ENCODE measurements at places on chromosomes 3 and 15. TPM values are rescaled to one million over a fixed set of nuclear protein-coding genes. Genes with fewer than 3 reads are reported as not detected.

PSMA4 gene
- 115 TPM for total RNA-seq

TLNRD1 gene
- total RNA-seq: 27.7 TPM

CSPG5 gene
- total RNA-seq: 1.2 TPM

ASB14 gene
- not detected for total RNA-seq

MAP1A gene
- total RNA-seq: 30.0 TPM

SERPINI2 gene
- not detected for total RNA-seq

THPO gene
- total RNA-seq: 0.83 TPM

A4GNT gene
- not detected for total RNA-seq

WNT5A gene
- 15.1 TPM for total RNA-seq

WDR72 gene
- not detected for total RNA-seq

DGKG gene
- 93.8 TPM for total RNA-seq

SLCO3A1 gene
- 12.2 TPM for total RNA-seq

KCNAB1 gene
- 5.9 TPM for total RNA-seq

SLC24A5 gene
- total RNA-seq: not detected

HDGFL3 gene
- 72.6 TPM for total RNA-seq

ZNF662 gene
- 4.8 TPM for total RNA-seq

LARP6 gene
- 36.3 TPM for total RNA-seq

PPP2R3A gene
- total RNA-seq: 24.1 TPM
